ENCODE measurements at places on chromosomes 6 and 20.

- no peaks in the 10 kb centered on the region for H3K27me3 ChIP-seq
- no peak overlapping the region for H3K4me3 ChIP-seq
- no peak overlapping the region for H3K27ac ChIP-seq
- H3K36me3 ChIP-seq: no peaks in the 10 kb centered on the region
- no peaks in the 10 kb centered on the region for H3K4me1 ChIP-seq
Observed at GRCh38 chr20:61525781-61526431, 273.8 kb downstream of the CDH4 start.

GRCh38 chr6:4936681-4937041 is 67.2 kb downstream of the RPP40 start:
- peak; percentile 41 for DNase-seq
- peaks cover 7% of the 10 kb centered on the region for H3K4me1 ChIP-seq
- peaks cover 6% of the 10 kb centered on the region for H3K36me3 ChIP-seq
- no peak overlapping the region for H3K4me3 ChIP-seq

GRCh38 chr20:34311118-34312023 is 8.2 kb upstream of the AHCY start:
- H3K4me1 ChIP-seq: peaks cover 20% of the 10 kb centered on the region
- H3K27me3 ChIP-seq: peaks cover 20% of the 10 kb centered on the region
- DNase-seq: no peak

DNA sequence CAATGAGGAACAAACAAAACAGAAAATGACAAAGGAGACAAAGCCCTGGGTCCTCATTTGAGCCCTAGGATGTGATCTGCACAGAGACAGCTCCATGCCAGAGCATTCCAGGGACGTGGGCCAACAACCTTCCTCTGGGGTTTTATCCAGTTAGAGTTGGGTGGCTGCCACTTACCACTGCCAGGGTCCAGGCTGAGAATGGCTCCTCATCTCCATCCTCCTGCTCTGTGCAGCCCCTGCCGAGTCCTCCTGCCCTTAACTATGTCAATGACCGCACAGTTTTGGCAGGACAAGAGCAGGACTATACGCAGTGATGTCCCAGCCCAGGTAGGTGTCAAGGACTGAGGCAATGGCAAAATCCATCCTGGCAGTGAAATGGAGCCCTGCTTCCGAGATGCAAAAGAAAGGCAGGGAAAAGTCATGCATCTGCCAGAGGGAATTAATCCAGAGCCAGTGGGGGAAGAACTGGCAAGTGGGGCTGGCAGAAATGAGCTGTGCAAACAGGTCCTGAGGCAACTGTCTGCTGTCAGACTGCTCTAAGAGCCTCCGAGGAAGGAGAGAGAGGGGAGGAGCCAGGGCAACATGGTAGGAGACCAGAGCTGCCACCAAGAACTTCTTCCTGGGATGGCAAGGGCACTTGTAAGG is 449.4 kb downstream of the PTPRT start:
- no peak overlapping the region for H3K4me3 ChIP-seq
- no peaks in the 10 kb centered on the region for H3K36me3 ChIP-seq
- no peaks in the 10 kb centered on the region for H3K4me1 ChIP-seq
- no peaks in the 10 kb centered on the region for H3K27me3 ChIP-seq
- no peak for DNase-seq
- no peak overlapping the region for H3K27ac ChIP-seq

DNA sequence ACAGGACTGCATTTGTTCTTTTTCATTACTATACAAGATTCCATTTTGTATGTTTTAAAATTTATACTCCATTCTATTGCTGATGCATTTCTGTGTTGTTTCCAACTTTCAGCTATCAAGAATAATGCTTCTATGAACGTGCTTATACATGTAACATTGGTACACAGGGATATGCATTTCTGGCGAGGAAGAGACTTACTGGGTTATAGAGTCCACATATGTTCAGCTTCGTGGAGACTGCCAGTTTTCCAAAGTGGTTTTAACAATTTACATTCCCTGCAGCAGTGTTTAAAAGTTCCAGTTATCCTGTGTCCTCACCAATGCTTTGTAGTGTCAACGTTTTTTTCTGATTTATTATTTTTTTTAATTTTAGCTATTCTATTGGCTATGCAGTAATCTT is 48.5 kb downstream of the AIG1 start:
- no peaks in the 10 kb centered on the region for H3K27me3 ChIP-seq
- no peak for DNase-seq
- H3K36me3 ChIP-seq: no peaks in the 10 kb centered on the region

DNA sequence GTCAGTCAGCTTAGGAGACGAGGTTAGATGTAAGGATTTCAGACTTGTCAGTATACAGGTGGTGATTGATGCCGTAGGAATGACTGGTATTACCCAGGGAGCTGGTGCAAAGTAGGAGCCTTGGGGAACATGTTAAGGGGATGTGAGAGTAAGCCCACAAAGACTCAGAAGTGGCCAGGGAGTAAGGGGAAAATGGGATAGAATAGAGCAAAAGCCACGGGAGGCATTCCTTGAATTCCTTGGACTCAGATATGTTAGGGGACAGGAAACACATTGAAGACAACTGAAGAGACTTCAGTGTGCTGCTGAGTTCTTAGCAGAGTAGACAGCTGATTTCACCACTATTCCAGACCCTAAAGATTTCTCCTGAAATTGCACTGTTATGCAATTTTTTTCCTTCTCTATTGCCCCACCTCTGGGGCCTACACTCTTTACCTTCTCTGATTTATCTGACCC is 1.2 kb upstream of the ACAT2 start:
- peaks cover 21% of the 10 kb centered on the region for H3K4me1 ChIP-seq
- H3K27ac ChIP-seq: peak overlapping the region; percentile 94
- DNase-seq: no peak
- H3K27me3 ChIP-seq: no peaks in the 10 kb centered on the region

GRCh38 chr6:108694816-108695215 is 134.1 kb downstream of the FOXO3 start:
- H3K27me3 ChIP-seq: no peaks in the 10 kb centered on the region
- no peak overlapping the region for H3K4me3 ChIP-seq
- H3K4me1 ChIP-seq: no peaks in the 10 kb centered on the region
- DNase-seq: no peak
- H3K36me3 ChIP-seq: no peaks in the 10 kb centered on the region
- H3K27ac ChIP-seq: no peak overlapping the region

- no peaks in the 10 kb centered on the region for H3K27me3 ChIP-seq
- H3K4me1 ChIP-seq: no peaks in the 10 kb centered on the region
- H3K36me3 ChIP-seq: no peaks in the 10 kb centered on the region
- no peak overlapping the region for H3K27ac ChIP-seq
- H3K4me3 ChIP-seq: no peak overlapping the region
- DNase-seq: no peak
Observed at GRCh38 chr6:48101290-48101689, 9.7 kb downstream of the PTCHD4 start.

Measured in CD4-positive, alpha-beta T cell (primary cell).